ENCODE measurements at places on chromosomes 1 and 21. TPM values are rescaled to one million over a fixed set of nuclear protein-coding genes. Genes with fewer than 3 reads are reported as not detected.

PTPN7 gene
- total RNA-seq, result 1.2 TPM

DNA sequence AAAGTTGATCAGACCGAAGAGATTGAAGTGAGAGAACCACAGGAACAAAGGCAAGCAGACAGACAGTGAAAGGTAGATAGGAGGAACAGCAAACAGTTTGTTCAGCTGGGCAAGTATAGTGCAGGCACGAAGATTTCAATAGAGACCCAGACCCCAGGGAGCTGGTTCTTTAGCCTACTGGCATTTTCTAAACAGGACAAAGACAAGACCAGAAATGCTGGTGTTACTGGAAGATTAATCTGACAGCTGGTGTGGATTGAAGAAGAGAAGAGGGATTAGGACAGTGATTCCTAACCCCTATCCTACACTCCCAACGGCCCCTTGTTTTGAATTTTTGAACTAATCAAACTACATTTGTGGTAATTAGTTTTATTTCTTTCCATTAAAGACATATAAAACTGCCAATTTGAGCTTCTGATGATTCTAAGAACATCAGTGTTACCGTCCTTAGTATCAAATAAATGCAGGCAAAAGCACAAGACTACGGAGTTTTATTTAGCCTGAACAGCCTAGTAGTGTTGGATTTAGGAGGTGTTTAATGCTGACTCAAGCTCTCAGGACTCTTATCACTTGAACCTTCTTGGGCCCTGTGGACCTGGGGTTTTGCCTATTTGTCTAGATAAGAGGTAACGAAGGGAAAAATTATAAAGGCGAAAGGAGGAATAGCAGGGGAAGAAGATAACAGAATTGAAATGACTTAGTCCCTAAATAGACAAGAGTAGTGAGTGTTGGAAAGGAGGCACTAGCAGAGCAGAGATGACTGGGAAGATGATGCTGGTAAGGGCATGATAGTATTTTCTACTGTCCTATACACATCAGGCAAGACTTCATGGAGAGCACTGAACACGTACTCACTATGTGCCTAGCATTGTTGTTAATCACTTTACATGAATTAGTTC is 2.0 kb downstream of the NPL start:
- ATAC-seq, result no peak

CAPN8 gene
- 1.2 TPM for total RNA-seq

DNA sequence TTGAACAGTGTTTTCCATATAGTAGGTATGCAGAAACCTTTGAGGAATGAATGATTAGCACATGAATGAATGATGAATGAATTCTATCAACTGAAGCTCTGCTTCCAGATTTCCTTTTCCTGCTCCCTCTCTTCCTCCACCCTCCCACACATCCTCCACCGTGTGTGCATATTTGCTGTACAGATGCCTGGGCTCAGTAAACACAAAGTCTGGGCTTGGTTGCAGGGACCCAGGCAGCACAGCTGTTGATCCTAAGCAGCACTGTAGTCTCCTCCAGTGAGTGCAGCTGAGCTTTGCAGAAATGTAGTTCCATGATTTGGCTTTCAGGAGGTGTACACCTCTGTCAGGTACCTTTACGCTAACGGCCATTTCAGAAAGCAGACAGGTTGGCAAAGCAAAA is 611.7 kb downstream of the NUF2 start:
- ATAC-seq, result no peak

DNA sequence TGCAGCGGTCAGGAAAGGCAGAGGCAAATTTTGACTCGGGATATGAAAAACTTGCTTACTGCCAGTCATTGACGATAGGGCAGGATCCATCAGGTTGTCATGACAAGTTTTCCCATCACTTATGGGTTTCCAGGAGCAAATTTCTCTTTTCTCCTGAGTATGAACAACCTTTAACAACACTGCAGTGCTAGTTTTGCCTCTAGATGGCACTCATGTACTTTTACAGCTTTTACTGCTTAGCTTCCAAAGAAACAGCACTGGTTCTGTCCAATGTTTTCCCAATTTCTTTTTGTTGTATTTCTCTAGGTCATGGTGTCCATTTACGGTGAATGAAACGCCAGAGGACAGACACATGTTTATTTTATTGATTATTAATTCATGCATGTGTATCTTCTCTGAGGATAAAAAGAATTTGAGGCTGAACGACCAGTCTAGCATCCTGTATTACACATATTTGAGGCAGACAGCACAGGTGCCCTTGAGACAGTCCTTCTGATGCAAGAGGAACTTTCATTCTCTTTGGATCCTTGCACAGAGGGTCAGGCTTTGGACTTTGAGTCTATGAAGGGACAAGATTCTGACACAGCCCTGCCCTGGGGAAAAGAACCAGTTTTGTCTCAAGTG is 112.3 kb upstream of the TRABD2B start:
- ATAC-seq, result peak; percentile 69

BMP8B gene
- total RNA-seq, result 0.60 TPM

DNA sequence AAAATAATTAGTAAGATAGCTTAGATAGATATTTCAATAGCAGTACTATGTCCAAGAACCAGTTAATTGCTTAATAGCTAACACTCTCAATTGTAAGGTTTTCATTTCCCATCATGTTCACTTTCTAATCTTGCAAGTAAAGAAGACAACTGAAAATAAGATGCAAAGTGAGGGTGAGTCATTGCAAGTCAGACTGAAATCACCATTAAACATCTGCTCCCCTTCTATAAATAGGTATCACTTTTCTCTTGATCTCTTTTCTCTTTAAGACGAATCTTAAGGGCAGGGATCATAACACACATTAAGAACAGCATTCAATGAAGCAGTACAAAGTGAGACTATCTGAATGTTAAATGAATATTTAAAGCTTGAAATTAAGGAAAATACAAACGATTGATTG is 40.4 kb downstream of the UBR4 start:
- no peak for ATAC-seq

FAM167B gene
- total RNA-seq, result 1.5 TPM

- ATAC-seq, result no peak
Observed at GRCh38 chr21:37580666-37581065, 214.1 kb downstream of the DYRK1A start.

ANKRD35 gene
- 13.7 TPM for total RNA-seq

DNA sequence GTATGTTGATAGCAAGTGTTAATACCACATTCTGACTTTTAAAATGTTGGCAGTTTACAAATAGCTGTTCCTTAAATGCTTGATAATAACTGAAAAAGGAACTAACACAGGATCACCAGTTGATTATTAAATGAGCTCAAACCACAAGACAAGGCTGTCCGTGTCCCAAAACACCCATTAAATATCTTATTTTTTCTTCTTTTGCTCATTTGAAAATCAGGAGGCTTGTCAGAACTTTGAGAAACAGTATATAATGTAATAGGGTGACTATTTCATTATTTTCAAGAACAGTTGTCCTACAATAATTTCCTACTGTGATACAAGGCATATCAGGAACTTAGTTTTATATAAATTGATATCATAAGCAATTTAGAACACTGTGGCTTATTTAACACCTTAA is 2.7 kb downstream of the CDKN2C start:
- ATAC-seq, result no peak

- ATAC-seq, result no peak
Observed at GRCh38 chr1:155073377-155074242, 5.0 kb upstream of the EFNA3 start.

DNA sequence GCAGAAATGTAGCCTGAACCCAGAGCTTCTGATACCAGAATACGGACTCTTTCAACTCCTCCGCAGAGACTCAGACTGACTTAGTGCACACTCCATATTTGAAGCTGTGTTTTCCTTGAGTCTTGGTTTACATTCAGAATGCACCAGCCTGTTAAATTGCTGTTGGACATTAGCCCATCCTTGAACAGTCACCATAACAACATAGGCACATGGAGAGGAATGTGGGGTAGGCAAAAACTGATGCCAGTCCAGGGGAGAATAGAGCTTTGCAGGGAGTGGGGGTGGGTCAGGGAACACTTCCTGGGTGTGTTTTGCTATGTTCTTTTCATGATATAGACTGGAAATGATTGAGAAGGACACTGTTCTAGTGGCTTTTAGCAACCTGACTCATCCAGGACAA is 76.3 kb upstream of the CACNA1E start:
- no peak for ATAC-seq

GRCh38 chr1:61013946-61014667 is 68.3 kb upstream of the NFIA start:
- ATAC-seq, result no peak

DNA sequence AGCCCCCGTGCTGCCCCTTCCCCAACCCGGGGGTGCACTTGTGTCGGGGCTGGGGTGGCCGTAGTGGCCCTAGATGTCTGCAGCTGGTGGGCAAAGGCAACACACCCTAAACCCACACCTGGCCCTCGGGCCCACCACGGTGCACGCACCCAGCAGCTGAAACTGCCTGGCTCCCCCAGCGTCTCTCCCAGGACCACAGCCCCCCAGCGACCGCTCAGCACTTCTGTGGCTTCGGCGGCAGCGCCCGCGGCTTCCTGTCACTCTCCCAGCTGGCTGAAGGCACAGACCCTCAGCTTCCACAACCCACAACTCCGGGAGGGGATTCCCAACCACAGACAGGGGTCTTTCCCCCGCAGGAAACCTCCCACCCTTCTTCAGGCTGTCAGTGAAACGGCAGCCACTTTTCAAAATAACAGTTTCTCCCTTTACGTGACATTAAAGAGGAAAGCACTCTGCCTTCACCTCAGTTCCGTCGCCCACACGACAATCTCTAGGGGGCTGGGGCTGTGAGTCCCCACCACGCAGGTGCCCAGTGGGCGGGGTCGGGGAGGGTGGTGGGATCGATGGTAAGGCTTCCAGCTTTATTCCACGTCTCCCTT is 40.7 kb upstream of the COL6A2 start:
- ATAC-seq, result no peak

CELF3 gene
- total RNA-seq, result not detected

- ATAC-seq, result no peak
Observed at GRCh38 chr21:33840771-33841170, 74.8 kb downstream of the ATP5PO start.

DNA sequence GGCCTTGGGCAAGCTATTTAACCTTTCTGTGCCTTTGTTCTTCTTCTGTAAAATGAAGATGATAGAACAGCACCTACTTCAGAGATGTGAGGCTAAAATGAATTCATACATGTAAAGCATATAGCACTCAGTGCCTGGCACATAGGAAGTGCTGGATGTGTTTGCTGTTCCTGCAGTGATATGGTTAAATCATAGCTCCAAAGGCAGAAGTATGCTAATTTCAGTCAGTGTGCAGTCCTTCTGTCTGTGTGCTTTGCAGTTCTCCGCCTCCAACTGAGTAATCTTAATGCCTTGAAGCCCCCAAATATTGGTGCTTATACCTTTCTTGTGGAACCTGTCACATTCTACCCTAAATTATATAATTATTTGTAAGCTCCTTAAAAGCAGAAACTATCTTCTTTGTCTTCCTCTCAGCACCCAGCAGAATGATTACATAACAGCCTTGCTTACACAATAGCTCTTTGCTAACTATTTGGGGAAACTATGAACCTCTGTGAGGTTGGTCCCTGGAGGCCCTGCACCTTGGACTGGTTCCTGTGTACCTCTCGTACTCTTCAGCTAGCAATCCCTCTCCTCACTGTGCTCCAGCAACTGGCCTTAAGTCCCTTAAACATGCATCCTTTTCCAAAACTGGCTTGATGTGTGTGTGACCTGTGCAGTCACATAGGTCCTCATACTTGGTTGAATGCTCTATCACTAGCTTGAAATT is 57.0 kb upstream of the CACYBP start:
- peak; percentile 38 for ATAC-seq

DNA sequence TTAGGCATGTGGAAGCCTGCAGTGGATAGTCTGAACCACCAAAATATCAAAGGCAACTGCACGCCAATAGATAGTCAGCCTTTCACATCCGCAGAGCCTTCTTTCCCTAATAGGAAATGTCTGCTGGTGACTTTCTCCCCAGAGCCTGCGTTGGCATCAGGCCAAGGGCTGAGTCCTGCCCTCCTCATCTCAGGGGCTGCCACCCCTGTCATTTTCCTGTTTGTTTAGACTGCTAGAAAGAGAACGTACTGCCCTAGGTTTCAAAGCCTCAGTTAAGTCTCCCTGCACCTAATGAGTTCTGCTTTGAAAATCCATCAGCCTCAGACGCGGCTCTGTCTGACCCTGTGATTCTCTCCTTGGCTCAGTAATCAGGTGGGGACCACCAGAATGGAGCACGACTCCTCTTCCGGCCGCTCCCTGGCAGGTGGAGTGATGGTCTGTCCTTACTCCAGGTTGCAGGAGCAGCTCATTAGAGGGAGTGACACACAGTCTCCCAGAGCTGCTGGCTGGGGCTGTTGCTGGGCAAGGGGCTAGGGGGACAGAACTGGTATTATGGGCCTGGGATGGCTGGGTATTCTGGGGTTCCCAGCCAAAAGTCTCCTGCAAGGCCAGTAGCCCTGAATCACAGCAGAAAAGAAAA is 27.3 kb downstream of the STUM start:
- no peak for ATAC-seq

GRCh38 chr1:22051607-22052114 is 848 bp upstream of the CDC42 start:
- ATAC-seq, result no peak

ZNF695 gene
- total RNA-seq, result 1.6 TPM

IFT25 gene
- 15.6 TPM for total RNA-seq

GRCh38 chr1:40353082-40353481 is 20.4 kb upstream of the SMAP2 start:
- no peak for ATAC-seq

CRNN gene
- total RNA-seq, result 1,110 TPM

DNA sequence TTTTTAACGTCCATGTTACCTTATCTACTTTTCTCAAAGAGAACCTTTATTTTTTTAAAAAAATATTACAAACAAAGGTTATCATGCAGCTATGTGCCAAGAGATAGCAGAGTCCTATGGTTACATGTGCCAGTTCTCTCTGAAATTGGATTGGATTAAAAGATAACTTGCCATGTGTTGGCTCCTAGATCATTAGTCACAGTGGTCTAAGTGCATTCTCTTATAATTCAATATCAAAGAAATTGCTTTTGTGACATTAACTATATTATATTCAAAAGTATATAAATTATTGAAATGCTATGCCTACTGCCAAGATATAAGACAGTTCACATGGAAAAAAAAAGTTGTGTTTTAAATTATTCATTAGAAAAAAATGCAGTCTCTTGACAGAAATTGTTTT is 494.2 kb downstream of the NEGR1 start:
- no peak for ATAC-seq

GRCh38 chr1:210340311-210340710 is 11.6 kb downstream of the HHAT start:
- ATAC-seq, result no peak
